ENCODE measurements at places on chromosomes 1 and 21. TPM values are rescaled to one million over a fixed set of nuclear protein-coding genes. Genes with fewer than 3 reads are reported as not detected.
A peak's percentile ranks its signal among the peaks of the same experiment; 100 is the strongest.

AGL gene
- 8.1 TPM for total RNA-seq

NCF2 gene
- 7.7 TPM for total RNA-seq

C1QC gene
- not detected for total RNA-seq

HOOK1 gene
- 1.6 TPM for total RNA-seq

- DNase-seq: peak; percentile 83
Observed at GRCh38 chr1:211468595-211468994, 23.4 kb downstream of the RD3 start.

All from glomerular endothelial cell (primary cell).